Spinal cord (tissue), 10 donors: ENCODE measurements at places on chromosomes 13 and 19. TPM values are rescaled to one million over a fixed set of nuclear protein-coding genes. Genes with fewer than 3 reads are reported as not detected.

- no peak for DNase-seq
Measured at GRCh38 chr13:81670048-81670447, 1329.1 kb upstream of the SPRY2 start.

GRCh38 chr13:30866677-30867076 lies 39.4 kb upstream of the MEDAG start:
- peak; percentile 88 for DNase-seq

- no peak for DNase-seq
Measured at GRCh38 chr19:53285087-53285486, 17.6 kb upstream of the VN1R4 start.

DNA sequence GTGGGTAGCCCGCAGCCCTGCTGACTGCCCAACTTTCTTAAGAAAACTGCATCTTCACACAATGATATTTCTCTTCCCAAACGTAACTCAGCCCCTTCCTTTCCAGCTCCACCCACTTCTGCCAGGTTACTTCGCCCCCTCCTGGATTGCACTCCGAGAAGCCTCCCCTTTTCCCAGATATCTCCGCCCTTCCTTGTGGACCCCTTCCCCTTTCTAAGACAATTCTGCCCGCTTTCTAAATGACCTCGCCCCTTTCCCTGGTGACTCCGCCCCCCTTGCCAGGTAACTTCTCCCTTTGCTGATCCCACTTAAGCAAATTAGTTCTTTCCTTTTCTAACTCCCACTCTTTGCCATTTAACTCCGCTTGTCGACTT lies 2.6 kb downstream of the VSIG10L start:
- DNase-seq: no peak

DNA sequence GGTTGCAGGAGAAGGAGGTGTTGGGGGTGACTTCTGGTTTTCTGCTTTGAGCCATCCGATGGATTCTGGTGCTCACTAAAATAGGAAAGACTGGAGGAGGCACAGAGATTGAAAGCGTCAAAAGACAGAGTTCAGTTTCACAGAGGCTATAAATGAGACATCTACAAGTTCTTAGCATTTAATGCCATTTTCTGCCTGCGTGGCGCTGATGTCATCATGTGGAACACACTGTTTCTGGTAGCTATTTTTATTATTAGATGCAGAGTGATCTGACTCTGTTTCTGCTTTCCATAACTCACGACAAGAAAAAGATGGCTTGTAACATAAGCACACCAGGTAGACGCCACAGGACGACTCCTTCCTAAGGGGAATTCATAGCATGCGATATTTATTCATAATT lies 3.3 kb upstream of the SLC39A3 start:
- DNase-seq: no peak

DNA sequence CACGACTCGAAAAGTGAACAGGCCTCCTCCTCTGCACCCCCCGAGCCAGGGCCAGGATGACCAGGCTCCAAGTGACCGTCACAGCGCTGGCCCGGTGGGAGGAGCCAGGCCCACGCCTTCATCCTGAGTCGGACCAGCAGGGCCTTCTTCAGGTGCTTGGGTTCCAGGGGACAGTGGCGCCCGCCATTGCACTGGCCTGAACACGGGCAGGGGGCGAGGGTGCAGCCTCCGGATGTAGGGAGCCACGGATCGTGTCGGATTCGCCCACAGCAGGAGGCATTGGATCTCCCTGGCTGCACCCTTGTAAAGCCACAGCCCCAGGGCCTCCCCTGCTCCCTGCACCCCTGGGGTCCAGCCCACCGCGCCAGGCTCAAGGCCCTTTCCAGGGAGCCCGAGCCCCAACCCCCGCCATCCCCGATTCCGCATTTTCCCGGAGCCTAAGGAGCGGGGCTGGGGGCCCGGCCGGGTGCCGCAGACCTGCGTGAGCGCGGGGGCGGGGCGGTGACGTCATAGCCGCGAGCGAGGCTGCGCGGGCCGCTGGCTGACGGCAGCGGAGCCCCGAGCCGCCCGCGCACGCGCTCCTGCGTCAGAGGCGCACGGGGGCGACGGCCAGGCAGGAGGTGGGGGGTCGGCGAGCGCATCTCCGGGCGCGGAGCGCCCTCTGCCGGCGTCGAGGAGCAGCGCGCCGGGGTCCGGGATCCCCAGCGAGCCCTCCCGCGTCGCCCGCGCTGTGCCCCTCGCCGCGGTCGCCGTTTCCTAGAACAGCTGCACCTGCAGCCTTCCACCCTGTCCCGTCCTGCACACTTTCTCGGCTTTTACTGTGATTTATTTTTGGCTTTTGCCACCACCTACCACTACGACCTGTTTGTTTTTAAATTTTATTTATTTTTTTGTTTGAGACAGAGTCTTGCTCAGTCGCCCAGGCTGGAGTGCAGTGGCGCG lies 1.5 kb upstream of the ATP5F1D start:
- DNase-seq: peak; percentile 97

GRCh38 chr13:75271846-75272245 lies 210.1 kb downstream of the TBC1D4 start:
- DNase-seq: no peak

DNA sequence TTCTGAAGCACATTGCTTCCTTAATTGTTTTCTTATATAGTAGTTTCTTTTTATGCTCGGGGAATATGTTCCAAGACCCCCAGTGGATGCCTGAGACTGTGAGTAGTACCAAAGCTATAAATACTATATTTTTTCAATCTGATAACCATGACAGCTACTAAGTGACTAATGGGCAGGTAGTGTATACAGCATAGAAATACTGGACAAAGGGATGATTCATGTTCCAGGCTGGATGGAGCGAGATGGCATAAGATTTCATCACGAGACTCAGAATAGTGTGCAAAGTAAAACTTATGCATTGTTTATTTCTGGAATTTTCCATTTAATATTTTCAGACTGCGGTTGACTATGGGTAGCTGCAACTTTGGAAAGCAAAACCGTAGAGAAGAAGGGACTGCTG lies 47.9 kb upstream of the OLFM4 start:
- DNase-seq: no peak

- peak; percentile 62 for DNase-seq
Measured at GRCh38 chr19:47471733-47472457, at the start of gene SLC8A2. TSS of gene SLC8A2 (minus strand) at chr19:47471893. CDS start at chr19:47466403, 5,490 bp downstream.

DNA sequence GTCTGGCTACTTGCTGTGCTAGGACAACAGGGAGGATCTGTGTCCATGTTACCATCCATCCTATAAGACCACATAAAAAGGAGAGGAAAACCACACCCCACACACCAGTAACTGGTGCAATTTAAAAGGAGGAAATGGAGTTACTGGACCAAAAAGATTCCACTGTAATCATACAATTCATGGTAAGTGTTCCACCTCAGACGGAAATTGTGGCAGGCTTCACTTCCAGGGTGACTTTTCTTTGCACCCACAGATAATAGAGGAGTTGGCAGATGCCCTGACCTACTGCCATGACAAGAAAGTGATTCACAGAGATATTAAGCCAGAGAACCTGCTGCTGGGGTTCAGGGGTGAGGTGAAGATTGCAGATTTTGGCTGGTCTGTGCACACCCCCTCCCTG lies 2.4 kb downstream of the AURKC start:
- DNase-seq: no peak

DNA sequence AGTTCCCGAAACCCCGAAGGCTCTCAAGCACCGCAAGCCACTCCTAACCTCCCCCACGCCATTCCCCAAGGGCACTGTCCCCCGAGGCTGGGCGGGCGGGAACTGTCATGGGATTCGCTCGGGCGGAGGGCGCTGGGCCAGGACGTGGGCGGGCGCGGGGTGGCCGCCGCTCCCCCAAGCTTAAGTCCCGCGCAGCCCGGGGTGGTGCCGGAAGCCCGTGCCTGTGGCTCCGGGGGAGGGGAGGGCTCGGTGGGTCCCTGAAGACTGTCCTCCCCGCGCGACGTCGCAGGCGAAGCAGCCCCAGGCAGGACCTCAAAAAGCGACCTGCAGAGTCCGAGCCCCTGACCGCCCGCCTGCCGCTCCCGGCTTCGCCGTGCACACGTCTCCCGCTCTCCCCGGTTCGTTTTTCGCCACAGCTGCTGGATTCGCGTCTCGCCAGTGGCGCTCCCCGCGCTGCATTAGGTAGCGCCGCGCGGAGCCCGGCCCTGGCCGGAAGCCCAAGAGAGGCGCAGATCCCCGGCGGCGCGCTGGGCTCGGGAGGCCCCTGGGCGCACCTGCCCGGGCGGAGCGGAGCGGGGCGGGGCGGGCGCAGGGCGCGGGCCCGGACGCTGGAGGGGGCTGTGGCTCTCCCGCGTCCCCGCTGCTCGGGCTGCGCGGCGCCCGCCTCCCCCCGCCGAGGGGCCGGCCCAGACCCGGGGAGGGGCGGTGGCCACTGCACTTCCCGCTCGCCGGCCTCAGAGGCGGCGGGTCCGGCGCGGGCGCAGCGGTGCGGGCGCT lies at the start of gene FARP1:
Gene FARP1, plus strand, starts transcription at position 715 of the 777 bp plus-strand sequence. CDS start 70,149 bp downstream, outside the sequence.
- no peak for DNase-seq

- DNase-seq: no peak
Measured at GRCh38 chr19:2353159-2353886, 6.7 kb upstream of the TMPRSS9 start.

GRCh38 chr13:56975647-56976046 lies 165.1 kb upstream of the PRR20A start:
- no peak for DNase-seq

DNA sequence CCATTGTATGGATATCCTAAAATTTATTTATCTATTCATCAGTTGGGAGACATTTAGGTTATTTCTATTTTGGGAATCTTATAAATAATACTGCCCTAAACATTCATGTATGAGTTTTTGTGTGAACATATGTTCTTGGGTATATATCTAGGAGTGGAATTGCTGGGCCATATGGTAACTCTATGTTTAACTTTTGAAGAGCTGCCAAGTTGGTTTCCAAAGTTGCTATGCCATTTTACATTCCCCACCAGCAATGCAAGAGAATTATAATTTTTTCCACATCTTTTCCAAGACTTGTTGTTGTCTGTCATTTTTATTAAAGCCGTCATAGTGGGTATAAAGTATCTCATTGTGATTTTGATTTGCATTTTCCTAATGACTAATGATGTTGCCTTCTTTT lies 48.2 kb upstream of the CALM3 start:
- no peak for DNase-seq

DNA sequence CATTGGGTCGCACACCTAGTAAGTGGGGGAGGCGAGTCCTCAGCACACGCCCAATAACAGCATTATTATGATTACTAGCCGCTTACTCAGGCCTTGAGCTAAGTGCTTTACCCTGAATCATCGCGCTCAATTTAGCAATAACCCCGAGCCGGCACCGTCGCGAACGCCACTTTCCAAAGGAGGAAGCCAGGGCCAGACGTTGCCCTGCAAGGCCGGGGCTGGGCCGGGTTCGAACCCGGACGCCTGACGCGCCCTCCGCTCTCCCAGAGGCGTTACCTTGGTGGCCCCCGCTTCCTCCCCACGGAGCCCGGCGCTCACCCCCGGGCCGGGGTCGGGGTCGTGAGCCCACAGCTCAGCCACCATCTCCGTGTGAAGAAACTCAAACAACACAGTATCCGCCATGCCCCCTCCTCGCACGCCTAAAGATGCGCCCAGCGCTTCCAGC lies at the start of gene TRAPPC6A:
Gene TRAPPC6A, minus strand, starts transcription at position 421 of the 445 bp plus-strand sequence. Its CDS starts 19 bp downstream, at position 402.
- no peak for DNase-seq

DNA sequence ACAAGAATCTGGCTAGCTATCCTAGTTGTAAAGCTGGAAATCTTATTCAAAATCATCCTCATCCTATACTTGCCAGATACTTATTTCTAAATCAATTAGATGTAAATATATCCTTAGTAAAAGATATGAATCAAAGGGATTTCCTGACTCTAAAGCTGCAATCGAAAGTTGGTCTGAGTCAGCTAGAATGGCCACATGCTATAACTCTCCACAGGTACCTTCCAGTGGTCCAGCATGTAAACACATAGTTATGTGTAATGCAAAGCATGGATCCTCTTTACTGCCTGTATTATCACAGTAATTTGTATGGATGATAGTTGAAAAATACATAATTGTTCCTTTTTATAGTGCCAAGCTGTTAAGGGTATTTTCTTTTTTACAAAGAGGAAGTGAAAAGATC lies 27.4 kb downstream of the SLITRK6 start:
- DNase-seq: no peak

- DNase-seq: no peak
Measured at GRCh38 chr13:48749144-48749543, 95.4 kb downstream of the CYSLTR2 start.

GRCh38 chr19:49515767-49516166 lies 3.3 kb downstream of the FCGRT start:
- no peak for DNase-seq

GRCh38 chr19:34171539-34171876 lies 796 bp upstream of the LSM14A start:
- DNase-seq: no peak

DNA sequence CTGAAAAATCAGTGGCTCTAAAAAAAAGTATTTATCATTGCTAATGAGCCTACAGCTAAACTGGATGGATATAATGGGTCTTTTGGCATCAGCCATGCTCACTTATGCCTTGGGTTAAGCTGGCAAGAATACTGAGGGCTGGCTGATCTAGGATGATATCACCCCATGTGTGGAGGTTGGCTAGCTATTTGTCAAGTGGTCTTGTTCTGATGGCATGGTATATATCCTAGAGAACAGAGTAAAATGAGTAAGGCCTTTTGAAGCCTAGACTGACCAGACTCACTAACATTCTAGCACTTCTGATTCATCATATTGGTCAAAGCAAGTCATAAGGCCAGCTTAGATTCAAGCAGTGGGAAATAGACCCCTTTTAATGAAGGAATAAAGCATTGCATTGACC lies 383.0 kb downstream of the SLITRK1 start:
- no peak for DNase-seq

- no peak for DNase-seq
Measured at GRCh38 chr13:66553391-66553790, 676.7 kb downstream of the PCDH9 start.

GRCh38 chr13:32059511-32059984 lies 28.0 kb downstream of the FRY start:
- no peak for DNase-seq

The ZNF317 gene
- 30.6 TPM for polyA plus RNA-seq

The FCGBP gene
- polyA plus RNA-seq: 2.0 TPM

The SHISA7 gene
- 35.6 TPM for polyA plus RNA-seq

The GCDH gene
- 36.1 TPM for polyA plus RNA-seq

The KLF2 gene
- polyA plus RNA-seq: 23.3 TPM

The NRTN gene
- 0.53 TPM for polyA plus RNA-seq

The ERICH4 gene
- polyA plus RNA-seq: not detected

The PSG4 gene
- 0.15 TPM for polyA plus RNA-seq

The ZFP82 gene
- 22.7 TPM for polyA plus RNA-seq

The CEACAM16 gene
- polyA plus RNA-seq: not detected

The PRKACA gene
- polyA plus RNA-seq: 145 TPM
